CD8-positive, alpha-beta T cell (primary cell): ENCODE measurements at places on chromosomes 1 and 21.

DNA sequence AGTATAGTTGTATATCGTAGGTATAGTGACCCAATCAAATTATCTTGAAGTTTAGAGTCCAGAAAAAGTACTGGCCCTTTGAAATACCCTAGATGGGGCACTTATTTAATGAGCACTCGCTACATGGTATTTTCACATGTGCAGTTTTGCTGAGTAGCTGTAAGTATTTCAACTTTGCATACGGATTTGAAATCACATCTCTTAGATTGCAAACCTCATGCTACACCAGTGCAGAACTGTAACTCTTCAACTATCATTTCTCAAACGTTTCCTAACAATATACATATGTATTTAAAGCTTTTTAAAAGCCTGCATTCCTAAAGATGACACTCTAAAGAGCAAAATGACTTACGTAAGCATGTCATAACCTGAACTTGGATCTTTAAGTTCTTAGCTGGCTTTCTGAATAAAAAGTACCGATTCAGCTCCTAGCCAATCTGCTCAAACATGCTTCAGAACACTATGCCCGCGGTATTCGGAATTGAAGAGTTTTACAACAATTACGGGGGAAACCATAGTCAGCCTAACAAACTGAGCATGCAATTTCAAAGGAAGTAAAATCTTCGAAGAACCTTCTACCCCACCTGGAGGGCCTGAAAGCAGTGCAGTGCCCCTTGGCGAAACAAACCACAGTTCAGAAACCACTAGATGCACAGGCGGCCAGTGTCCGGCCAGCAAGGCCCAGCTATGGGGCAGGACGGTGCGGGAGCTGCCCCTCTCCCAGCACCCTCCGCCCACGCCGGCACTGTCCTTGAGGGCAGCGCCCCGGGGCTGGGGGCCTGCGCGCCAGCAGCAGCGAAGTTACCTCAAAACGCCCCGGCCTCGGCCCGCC lies 863 bp downstream of the FH start:
- DNase-seq: no peak

DNA sequence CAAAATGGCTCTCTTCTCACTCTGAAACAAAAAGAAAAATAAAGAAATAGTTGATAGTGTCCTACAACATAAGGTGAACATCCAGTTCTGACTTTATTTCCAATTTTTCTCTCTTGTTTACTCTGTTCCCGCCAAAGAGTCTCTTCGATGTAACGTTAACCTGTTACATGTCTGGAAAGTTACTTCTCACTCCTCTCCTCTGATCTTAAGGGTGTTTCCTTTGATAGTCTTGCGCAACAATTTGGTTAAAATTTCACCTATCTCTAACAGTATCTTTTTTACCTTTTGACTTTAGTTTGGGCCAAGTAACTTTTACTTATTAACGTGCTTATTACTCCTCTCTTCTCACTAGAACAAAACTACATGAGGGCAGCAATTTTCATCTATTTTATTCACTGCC lies 1450.2 kb downstream of the BRINP3 start:
- no peak for DNase-seq

- no peak for DNase-seq
Measured at GRCh38 chr1:196774603-196775002, at the start of gene CFHR3. TSS of gene CFHR3 (plus strand) at chr1:196774840. CDS start at chr1:196774887, 47 bp downstream.

- DNase-seq: no peak
Measured at GRCh38 chr1:183226963-183227362, 40.9 kb downstream of the LAMC2 start.

GRCh38 chr1:197967066-197967465 lies 49.9 kb downstream of the LHX9 start:
- no peak for DNase-seq

DNA sequence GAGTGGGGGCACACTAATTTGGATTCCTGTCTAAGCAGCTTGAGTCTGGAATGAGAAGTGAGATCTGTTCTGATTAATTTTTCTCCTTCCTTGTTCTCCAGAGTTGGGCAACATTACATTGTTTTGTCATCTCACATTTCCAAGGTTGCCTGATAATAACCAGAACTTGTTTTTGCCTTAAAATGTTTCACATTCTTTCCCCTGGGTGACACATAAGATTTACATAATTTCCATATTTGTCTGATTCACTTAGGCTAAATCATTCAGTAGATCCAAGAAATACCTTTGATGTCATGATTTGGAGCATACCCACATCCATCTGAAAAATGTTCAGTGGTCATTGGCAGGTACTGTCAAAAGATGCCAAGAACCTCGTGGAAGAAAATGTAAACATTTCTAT lies 60.3 kb downstream of the XCL2 start:
- DNase-seq: no peak

DNA sequence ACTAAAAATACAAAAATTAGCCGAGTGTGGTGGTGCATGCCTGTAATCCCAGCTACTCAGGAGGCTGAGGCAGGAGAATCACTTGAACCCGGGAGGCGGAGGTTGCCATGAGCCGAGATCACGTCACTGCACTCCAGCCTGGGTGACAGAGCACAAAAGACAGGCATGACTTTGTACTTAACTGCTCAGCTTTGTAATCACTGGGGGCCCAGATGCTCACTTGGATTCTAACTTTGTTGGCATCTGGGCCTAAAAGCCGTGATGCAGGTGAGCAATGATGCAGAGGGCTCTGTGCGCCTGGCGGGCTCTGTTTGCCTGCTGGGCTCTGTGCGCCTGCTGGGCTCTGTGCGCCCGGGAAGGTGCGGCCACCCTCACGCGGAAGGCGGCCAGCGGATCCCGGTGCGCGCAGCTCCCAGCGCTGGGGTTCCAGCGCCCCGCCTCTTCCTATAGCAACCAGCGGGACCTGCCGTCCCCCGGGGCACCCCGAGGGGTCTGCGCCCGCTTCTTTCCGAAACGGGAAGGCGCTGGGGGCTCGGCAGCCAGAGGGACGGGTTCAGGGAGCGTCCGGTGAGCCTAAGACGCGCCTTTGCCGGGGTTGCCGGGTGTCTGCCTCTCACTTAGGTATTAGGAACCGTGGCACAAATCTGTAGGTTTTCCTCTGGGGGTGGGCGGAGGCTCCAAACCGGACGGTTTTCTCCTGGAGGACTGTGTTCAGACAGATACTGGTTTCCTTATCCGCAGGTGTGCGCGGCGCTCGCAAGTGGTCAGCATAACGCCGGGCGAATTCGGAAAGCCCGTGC lies 31.7 kb downstream of the PRMT2 start:
- DNase-seq: no peak
